Hypothalamus (tissue), 51 donors: ENCODE measurements at places on chromosomes 5 and 9.

DNA sequence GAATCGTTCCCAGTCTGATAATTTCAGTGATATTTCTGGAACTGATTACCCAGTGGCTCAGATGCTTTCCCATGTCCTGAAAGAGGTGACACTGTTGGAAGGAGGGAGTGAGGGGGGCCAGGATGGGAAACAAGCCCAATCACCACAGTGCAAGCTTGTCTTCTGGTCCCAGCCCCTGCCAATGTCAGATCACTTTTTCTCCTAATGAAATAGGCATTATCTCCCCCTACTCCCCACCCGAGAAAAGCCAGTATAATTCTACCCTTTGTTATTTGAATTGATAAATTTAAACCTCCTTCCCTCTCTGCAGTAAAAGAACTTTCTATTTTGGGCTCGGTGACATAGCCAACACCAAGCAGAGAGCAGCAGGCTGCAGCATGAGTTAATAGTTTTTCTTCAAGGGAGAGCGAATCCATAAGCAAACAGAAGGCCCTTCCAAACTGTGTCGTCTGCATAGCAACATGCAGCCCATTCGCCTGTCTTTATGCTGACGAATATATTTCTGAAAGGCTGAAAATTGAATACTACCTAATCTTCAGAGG lies 14.6 kb upstream of the PPP2CA start:
- DNase-seq = peak; percentile 39

DNA sequence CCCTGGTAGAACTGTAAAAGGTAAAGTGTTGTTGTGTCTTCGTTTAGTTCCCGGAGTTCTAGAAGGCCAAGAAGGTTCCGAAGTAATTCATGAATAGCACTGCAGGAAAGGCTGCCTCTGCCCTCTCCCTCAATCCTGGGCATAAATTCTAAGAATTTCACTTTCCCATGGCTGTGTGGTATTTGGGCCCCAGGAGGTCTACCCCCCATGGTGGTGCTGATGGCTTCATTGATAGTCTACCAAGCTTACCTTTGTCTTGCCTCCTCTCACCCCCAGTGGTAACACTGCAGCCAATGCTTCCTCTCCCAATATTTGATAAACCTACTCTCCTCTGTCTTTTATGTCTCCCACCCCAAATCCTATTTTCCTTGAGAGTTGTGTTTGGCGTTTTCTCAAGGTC lies 39.5 kb downstream of the ADAMTS16 start:
- no peak for DNase-seq

DNA sequence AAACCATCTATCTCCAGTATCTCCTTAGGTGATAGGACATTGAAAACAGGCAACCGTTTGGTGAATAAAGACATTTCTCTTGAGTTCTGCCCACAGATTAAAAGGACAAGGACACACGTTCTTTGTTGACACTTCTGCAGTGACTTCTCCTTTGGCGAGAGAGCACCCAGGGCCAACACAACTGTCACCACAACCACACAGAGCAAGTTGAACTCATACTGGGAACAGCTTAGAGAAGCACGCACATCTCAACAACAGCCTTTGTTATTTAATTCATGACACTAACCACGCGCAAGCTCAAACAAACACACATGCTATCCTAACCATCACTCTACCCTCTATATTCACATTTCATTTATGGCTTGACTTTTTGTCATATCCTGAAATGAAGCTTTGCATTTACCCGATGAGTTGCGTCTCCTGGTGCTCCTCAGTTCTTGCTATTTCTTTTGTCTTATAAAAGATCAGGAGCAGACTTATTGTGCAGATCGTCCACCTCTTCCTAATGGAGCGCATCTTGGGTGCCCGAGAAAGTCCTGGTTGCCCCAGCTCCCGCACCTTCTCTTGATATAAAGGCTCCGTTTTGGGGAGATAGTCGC lies 543 bp downstream of the ST8SIA4 start:
- DNase-seq = no peak

GRCh38 chr5:127003798-127004495 lies 26.4 kb downstream of the MARCHF3 start:
- DNase-seq = no peak

- DNase-seq = no peak
These were observed 22.5 kb upstream of the DMRT1 start for GRCh38 chr9:818958-819357.

GRCh38 chr9:97510797-97511654 lies 9.6 kb downstream of the TMOD1 start:
- no peak for DNase-seq

- no peak for DNase-seq
These were observed 184.0 kb downstream of the CNTLN start for GRCh38 chr9:17318821-17319320.

DNA sequence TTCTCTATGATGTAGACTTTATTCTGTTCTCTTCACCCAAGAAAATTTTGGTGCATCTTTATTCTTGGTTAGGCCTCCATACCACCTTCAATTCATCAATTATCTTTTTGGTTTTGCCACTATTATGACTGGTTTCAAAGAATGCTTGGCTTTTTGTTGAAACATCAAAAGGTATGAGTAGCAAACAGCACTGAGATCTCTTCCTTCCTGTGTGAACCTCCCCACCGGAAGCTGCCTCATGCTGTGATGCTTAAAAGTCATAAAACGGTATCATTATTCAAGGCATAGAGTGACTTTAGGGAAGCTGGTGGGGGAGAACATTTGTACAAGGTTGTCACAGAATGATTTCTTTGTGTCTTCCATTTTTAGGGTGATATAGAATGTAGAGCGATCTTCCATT lies 70.6 kb downstream of the IQGAP2 start:
- no peak for DNase-seq

GRCh38 chr5:32331217-32331934 lies 18.6 kb upstream of the MTMR12 start:
- DNase-seq = no peak
